ENCODE measurements at places on chromosomes 3 and 15.

- DNase-seq = no peak
These were observed 213.7 kb upstream of the GAP43 start for GRCh38 chr3:115409596-115409995.

DNA sequence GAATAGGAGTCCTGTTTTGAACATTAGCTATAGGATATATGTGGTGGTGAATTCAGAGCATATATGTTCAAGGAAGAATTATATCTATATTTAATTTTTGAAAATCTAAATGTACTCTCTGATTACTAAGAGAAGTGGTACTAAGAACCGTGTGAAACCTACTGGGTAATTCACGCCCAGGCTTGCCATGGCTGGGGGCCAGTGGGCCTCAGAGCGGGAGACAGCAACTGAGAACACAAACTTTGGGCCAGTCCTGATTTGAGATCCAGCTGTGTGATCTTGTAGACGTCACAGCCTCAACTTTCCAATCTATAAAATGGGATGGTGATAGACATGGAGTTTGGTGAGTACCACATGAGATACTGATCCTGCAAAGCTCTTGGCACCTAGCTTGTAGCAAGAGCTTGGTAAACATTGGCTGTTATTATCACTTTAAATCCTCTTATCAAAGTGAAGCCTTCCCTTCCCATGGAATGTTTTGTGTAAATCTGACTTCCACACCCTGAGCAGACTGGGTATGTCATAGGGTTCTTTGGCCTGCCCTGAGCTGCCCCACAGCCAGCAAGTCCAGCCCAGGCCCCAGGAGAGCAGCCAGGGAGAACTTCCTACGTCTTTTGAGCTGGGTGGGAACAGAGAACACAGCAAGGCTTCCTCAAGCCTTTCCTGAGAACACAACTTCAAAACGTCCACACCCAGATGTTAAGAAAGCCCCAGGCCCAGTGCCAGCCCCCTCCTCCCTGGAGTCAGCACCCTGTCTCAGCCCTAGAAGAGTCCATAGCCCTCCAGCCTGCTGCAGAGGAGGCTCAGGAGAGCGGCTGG is 8.2 kb upstream of the PAQR5 start:
- DNase-seq = no peak

- no peak for DNase-seq
These were observed 14.5 kb upstream of the CAPN3 start for GRCh38 chr15:42344763-42345162.

- no peak for DNase-seq
These were observed 465.5 kb upstream of the PPP2R3A start for GRCh38 chr3:135500034-135500433.

DNA sequence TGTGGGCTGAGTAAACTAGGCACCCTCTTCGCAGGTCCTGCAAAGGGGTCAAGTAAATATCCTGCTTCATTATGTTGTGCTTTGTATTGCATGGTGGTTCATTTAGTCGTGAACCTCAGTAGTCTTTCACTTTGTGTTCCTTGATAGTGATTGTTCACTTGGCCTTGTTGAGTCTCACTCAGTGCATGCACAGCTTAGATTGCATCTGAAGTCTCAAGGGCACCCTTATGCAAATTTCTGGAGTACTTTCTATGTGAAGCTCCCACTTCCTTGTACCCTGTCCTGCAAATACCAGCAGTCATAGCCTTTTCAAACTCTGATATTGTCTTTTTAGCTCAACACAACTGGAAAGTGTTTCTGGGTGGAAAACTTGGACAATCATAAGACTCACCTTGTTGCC is 519.2 kb downstream of the NAALADL2 start:
- no peak for DNase-seq

DNA sequence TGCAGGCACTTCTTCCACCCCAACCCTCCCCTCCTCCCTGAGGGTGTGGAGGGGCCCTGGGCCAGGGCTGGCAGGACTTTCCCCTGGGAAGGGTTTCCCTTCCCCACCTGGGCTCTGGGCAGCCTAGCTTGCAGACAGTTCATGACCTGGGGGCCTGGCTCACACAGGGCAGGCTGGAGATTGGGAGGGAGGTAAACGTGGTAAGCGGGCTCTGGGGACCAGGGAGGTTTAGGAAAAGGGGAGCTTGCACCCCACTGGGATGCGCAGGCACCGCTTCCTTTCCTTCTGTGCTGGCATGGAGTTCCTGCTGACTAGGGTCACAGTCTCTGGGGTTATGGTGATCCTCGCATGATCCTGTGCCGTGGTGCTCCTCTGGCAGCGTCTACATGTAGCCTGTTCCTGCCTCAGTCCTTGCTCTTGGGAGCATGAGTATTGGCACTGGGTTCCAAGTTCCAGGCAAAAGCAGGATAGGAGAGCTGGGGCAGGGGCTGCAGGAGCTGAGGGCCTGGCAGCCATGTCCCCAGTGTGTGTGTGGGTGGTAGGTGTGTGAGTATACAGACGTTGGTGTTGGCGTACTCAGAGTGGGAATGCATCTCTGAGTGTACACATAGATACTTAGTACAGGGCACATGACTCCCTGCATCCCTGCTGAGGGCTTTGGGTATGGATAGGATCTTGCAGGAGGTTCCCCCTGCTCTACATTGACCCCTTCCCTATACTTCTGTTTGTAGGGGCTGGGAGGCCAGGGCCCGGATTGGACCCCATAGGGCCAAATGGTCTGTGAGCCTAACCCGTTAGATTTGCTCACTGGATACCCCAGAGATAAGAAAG is 6.9 kb downstream of the GLYCTK start:
- no peak for DNase-seq

DNA sequence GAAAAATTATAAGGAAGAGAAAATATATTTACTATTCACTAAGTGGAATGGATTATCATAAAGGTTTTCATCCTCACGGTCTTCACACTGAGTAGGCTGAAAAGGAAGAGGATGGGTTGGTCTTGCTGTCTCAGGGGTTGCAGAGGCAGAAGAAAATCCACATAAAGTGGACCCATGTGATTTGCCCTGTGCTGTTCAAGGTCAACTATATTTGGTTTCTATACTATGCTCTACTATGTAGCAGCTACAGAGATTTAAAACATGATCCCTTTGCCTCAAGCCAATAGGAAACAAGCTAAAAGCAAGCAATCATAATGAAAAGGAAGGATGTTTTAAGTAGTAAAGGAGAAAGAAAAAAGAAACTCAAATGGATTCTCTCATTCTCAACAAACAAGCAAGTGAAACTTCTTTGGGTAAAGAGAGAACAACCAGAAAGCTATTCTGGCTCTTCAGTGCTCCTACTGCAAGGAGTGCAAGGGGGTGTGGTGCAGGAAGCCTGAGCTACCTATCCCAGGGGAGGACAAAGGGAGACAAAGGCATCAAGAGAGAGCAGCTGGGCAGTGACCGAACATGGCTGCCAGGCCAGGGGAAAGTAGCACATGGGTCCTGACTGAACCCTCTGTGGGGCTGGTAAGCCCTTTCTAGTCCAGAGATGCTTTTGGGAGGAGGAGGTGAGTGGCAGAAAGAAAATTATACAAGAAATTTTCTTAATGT is 35.9 kb downstream of the SFMBT1 start:
- no peak for DNase-seq

DNA sequence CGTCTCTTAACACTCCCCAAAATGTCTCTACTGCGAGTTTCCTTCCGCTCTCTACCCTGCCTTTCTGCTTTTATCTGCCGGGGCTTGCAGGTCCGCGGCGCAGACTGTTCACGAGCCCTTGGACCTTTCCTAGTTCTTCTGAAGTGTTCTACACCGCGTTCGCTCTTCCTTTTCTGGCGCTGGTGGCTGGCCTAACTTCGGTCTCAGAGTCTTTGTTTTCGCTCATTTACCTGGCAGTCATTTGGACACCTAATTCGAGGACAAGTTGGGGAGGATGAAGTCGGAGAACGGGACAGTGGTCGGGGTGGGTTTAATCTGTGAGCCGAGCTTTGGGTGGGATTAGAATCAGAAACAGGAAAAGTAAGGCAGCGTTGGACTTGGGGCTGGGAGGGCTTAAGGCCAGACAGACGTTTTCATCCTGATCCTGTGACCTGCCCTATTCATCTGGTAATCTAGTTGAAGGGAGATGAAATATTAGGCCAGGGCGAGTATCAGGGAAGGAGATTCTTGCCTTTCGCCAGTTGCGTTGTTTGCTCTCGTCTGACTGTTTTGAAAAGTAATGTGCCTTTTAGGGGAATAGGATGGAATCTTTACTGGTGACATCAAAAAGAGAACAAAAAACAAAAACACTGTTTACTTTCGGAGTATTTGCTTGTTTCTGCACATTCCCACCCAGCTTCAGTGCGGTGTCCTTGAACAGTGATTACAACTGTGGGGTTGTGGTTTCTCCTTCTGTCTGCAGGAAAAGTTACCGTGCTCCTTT is 1.8 kb downstream of the DIPK2A start:
- no peak for DNase-seq

GRCh38 chr15:75646112-75646943 is 1.4 kb upstream of the SNX33 start:
- DNase-seq = no peak

- no peak for DNase-seq
These were observed 157.3 kb upstream of the SMAD3 start for GRCh38 chr15:66907826-66908743.

GRCh38 chr15:89642106-89642505 is 13.2 kb downstream of the KIF7 start:
- DNase-seq = no peak

- DNase-seq = no peak
These were observed 394.8 kb downstream of the FHIT start for GRCh38 chr3:60856257-60857046.

- no peak for DNase-seq
These were observed 15.3 kb downstream of the C15orf39 start for GRCh38 chr15:75217012-75217411.

DNA sequence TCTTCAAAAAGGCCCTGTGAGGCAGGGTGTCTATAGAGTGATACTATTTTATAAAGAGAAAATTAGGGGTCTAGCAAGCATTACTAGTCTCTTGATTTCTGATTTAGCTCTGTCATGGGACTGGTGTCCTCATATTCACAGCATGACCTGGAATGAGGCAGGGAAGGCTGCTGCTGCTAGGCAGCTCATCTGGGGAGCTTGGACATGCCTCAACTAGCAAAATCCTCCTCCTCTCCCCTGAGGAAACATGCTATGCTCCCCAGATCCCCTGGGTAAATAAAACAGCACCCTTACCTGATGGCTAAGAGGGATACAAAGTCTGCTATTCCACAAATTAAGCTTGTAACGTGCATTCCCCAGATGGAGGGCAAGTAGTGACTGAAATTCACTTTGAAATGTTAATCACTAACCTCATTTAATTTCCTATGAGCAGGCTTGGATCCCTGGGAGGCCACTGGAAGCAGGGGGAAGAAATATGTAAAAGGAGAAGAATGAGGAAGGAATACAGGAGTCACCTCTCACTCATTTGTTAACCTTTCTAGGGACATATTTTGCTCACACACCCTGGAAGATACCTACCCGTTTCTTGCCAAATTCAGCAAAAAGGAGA is 709.4 kb downstream of the SQOR start:
- DNase-seq = no peak

All from GM10248 (cell line).